ENCODE measurements at places on chromosomes 16 and 17.

DNA sequence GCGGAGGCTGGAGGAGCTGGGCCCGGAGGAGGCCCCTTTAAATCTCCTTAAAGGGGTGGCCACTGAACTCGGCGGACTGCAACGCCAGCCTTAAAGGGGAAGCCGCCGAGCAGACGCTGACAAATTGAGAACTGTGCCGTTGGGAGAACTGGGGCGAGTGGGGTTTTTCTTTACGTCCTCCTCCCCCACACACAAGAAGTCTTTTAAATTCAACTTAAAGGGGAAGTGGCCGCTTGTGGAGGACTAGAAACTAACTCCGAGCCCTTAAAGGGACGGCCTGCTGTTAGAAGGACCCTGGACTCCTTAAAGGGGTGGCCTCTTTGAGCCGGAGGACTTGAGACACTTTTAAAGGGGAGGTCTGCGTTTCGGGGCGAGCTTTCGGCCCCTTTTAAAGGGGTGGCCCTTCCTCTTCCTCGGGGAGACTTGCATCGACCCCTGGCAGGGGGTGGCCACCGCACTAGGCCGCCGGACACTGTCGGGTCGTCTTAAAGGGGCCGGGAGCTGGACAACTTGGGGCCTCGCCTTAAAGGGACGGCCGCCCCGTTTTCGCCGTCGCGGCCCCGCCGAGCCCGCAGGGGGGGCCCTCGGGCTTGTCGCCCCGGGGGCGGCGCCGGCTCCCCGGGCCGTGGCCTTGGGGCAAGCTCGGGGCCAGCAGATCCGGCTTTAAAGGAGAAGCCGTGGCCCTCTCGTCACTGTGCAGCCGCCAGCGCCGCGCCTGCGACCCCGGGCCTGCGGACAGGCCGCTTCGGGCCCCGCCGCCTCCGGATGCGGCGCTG lies 688 bp downstream of the FBRS start:
- peak; percentile 98 for DNase-seq

DNA sequence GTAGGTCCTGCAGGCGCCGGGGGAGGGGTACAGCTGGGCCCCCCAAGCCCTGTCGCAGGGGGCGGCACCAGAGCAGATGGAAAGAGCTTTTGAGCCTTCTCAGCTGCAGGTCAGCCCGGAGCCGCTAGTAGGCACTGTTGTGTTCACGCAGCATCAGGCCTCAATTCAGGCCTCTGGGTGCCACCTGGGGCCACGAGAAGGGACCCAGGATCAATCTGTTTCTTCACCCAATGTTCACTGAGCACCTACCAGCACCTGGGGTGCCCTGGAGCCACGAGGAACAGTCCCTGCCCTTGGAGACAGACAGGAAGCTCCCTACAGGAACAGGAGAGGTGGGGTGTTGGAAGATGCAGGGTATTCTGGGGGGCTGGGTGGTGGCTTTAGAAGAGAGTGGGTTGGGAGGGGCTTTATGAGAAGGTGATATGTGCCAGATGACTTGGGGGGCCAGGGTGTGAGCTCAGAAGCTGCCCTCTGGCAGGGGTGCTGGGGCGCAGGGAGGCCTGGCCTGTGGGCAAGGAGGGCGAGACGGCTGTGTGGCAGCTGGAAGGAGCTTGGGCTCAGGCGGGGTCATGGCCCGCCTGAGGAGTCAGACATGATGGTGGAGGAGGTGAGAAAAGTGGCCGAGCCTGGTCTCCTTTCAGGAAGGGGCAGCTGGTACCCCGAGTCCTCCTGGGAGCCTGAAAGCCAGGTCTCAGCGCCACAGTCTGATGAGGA lies 121.9 kb upstream of the GSE1 start:
- no peak for DNase-seq

- no peak for DNase-seq
Measured at GRCh38 chr17:16492613-16493530, 879 bp upstream of the LRRC75A start.

- DNase-seq, result no peak
Measured at GRCh38 chr17:51721730-51722129, 436.8 kb downstream of the CA10 start.

- peak; percentile 39 for DNase-seq
Measured at GRCh38 chr17:73142872-73143381, 21.9 kb upstream of the SSTR2 start.

- no peak for DNase-seq
Measured at GRCh38 chr17:830950-831349, 48.8 kb downstream of the MRM3 start.
